ENCODE measurements at places on chromosomes 5 and 9.

DNA sequence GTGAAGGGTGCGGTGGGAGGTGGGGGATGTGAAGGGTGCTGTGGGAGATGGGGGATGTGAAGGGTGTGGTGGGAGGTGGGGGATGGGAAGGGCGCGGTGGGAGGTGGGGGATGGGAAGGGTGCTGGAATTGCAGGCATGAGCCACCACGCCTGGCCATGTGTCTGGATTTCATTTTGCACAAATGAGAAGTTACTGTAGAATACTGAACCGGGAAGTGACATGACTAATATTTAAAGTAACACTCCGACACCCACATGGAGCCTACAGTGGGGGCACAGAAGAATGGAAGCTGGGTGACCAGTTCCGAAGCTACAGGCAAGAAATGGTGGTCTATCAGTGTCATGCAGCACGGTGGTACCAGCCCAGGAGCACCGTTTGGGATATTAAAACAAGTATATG is 69.9 kb upstream of the SPTLC1 start:
- DNase-seq: no peak

DNA sequence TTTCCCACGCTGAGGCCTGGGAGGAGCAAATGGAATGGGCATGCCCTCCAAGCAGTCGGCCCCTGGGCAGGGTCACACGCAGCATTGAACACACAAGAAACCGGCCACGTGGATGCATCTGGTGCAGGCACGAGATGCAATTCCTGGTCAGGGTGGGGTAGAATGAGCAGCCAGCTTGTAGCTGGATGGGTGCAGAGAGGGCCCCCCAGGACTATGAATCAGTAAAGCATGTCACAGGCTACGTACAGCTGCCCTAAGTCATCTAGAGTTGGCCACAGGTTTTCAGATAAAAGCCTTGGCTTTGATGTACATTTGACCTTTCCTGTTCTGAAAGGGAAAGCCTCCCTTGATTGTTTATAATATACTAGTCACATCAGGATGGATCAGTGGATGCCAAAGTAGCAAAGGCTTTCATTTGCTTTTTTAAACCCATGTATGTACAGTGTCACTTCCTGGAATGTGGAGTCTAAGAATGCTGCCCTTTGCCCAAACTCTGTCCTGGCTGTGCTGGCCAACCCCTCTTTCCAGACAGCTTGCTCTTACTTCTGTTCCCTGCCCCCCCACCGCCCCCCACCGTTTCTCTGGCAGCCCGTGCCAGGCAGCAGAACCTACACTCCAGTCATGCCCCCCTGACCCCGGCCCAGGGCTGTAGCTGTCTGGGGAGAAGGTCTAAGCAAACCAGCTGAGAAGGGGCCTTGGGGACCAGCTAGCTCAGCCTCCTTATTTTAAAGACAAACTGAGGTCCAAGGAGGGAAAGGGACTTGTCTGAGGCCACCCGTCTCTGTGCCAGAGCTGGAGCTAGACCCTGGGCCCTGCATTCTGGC is 169.2 kb downstream of the HSPA4 start:
- DNase-seq: no peak

DNA sequence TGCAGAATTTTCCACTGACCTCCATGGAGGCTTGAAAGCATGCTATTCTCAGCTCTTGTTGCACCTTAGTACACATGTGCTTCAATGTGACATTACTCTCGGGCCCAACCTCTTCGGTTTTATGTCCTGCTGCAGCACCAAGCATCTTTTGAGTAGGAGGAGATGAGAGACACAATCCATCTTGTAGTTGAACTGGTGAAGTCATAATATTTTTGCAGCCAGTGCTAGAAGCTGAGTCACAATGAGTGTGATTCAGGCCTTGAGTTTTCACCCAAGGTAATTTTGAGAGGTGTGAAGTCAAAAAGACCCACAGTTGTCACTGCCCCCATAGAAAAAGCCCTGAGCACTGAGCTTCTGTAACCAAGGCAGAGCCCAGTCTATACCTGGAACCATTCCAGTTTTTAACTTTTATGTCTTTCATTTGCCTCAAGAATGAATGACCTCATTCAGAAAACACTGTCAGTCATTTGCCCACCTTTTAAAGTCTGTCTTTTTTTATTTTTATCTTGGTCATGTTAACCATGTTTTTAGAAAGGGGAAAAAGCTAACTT is 117.7 kb downstream of the ZNF462 start:
- DNase-seq: no peak

GRCh38 chr5:154087260-154087659 is 48.5 kb downstream of the MFAP3 start:
- no peak for DNase-seq

DNA sequence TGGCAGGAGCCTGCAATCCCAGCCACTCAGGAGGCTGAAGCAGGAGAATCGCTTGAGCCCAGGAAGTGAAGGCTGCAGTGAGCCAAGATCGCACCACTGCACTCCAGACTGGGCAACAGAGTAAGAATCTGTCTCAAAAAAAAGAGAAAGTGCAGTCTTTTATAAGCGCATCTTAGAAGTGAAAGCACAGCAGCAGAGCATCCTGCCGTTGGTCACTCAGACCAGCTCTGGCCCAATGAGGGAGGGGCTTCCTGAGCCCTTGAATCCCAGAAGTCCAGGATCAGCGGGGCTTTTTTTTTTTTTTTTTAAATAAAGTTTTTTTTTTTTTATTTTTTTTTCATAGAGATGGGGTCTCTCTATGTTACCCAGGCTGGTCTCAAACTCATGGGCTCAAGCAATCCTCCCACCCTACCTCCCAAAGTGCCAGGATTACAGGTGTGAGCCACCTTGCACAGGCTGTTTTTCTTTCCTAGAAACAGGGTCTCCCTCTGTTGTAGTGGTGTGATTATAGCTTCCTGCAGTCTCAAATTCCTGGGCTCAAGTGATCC is 42.3 kb downstream of the NAIF1 start:
- no peak for DNase-seq

GRCh38 chr9:131252120-131252519 is 24.2 kb downstream of the FAM78A start:
- DNase-seq: no peak

DNA sequence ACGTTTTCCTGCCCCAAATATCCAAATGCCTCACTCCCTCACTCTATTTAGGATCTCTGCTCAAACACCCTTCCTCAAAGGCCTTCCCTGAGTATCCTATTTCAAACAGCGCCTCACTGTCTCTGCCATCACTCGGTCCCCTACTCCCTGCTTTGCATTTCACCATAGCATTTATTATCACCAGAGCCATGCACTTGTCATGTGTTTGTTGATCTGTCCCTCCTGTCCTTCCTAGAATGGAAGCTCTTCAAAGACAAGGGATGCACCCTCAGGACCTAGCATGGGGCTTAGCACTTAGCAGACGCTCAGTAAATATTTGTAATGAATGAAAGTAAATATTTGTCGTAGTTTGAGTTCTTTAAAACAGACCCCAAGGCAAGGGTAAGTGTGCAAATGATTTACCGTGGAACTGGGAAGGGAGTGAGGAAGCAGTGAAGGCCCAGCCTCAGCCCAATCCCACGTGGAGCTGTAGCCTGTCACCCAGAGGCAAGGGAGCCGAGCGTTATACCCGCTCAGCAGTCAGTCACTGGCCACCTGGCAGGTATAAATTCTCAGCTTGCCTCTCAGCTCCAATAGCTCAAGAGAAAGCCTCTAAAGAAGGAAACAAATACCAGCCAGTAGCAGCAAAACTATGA is 97.7 kb upstream of the KIF2A start:
- no peak for DNase-seq

DNA sequence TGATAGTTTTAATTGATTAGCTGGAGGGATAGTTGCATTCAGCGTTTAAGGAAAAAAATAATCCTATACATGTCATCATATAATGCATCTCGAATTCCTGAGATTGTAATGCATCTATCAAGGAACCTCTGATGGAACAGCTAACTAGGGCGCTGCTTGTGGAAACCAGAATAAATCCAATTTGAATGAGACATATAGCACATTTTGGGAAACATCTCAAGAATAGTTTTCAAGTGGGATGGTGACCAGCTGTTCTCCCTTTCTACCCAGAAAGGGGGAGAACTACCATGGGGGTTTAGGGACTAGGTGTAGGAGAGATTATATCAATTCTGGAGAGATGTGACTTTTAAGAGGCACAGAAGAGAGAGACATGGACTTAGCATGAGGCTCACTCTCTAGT is 319.3 kb upstream of the BRINP1 start:
- DNase-seq: no peak

- no peak for DNase-seq
Measured at GRCh38 chr9:129869585-129870501, 34.6 kb downstream of the USP20 start.

GRCh38 chr9:104240890-104241289 is 146.8 kb downstream of the SMC2 start:
- no peak for DNase-seq

- no peak for DNase-seq
Measured at GRCh38 chr5:55908804-55909203, 57.6 kb downstream of the IL31RA start.

- no peak for DNase-seq
Measured at GRCh38 chr9:33257276-33257675, 7.2 kb downstream of the BAG1 start.

- no peak for DNase-seq
Measured at GRCh38 chr9:76619640-76620039, 144.6 kb upstream of the PCA3 start.

GRCh38 chr9:7234144-7234543 is 476.4 kb downstream of the KDM4C start:
- no peak for DNase-seq

DNA sequence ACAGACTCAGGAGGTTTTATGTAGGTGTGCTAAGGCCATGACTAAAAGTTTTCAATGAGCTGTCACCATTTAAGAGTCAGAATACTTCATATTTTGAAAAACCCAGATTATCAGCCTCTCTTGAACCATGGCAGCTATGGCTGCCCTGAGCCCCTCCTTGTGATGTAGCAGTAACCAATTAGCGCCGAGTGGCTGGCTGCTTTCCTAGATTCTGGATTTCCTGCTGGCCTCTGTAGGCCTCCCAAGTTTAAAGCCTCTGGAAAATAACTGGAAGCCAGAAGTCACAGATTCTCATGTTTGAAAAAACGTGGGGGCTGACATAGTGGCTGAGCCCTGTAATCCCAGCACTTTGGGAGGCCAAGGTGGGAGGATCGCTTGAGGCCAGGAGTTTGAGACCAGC is 25.5 kb downstream of the DAB2IP start:
- no peak for DNase-seq

DNA sequence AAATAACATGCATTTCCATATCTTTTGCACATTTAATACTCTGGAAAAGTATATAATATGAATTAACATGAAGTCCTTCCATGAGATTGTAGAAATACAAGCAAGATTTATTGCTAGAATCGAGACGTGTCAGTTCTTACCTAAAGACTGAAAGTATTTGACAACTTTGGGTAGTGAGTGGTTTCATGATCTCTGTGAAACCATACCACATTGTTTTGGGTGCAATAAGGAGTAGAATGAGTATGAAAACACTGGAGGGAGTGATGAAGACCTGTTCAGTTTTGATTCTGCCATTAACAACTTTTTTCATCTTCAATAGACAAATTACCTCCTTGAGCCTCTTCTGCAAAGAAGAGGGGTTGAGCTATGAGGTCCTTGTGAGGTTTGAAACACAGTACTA is 133.7 kb downstream of the NUDT12 start:
- no peak for DNase-seq

- no peak for DNase-seq
Measured at GRCh38 chr5:149852641-149853330, 91.8 kb downstream of the PDE6A start.

- DNase-seq: no peak
Measured at GRCh38 chr5:52892242-52892878, 96.8 kb upstream of the ITGA2 start.

DNA sequence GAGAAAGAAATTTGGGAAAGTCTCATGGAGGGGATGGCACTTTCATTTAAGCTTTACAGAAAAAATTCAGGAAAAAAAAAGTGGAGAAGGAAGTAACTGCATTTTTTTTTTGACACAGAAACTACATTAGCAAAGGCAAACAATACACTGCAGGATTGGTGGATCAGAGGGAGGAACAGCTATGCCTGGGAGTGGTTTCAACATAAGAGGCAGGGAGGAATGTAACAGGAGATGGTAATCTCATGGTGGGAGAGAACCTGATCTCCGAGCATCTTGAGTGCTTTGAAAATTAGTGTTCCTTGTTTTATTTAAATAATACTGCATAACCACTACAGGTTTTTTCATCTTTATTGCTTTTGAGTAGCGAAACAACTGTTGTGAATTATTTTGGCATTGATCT is 249.4 kb downstream of the FAM170A start:
- no peak for DNase-seq

Measured in activated gamma-delta T cell (primary cell).